ENCODE measurements at places on chromosomes 6 and 20. TPM values are rescaled to one million over a fixed set of nuclear protein-coding genes. Genes with fewer than 3 reads are reported as not detected.

The FRK gene
- total RNA-seq: 22.6 TPM

The FNDC1 gene
- 0.21 TPM for total RNA-seq

The TMEM63B gene
- total RNA-seq: 102 TPM

The PSORS1C2 gene
- total RNA-seq: not detected

The PGC gene
- total RNA-seq: not detected

The MYH7B gene
- total RNA-seq: 1.2 TPM

The ZSCAN23 gene
- total RNA-seq: 1.2 TPM

The SEC63 gene
- 64.9 TPM for total RNA-seq

The IL17F gene
- not detected for total RNA-seq

The THEMIS gene
- total RNA-seq: 0.67 TPM

The DEFB116 gene
- not detected for total RNA-seq

The NHLRC1 gene
- total RNA-seq: 2.3 TPM

The MTFR2 gene
- 3.1 TPM for total RNA-seq

The MAP7 gene
- total RNA-seq: 82.7 TPM

The GRM1 gene
- not detected for total RNA-seq

The CST2 gene
- not detected for total RNA-seq

The TRIM10 gene
- 6.3 TPM for total RNA-seq

The HAO1 gene
- not detected for total RNA-seq

The RAET1L gene
- total RNA-seq: not detected

The HSPA12B gene
- total RNA-seq: 2.3 TPM

The PRRT1 gene
- total RNA-seq: 2.0 TPM

The IRF4 gene
- 11.0 TPM for total RNA-seq

The ADNP gene
- total RNA-seq: 54.2 TPM

The FAM209B gene
- not detected for total RNA-seq

The DXO gene
- 15.8 TPM for total RNA-seq

The ZNF334 gene
- total RNA-seq: 8.5 TPM

The ZBTB46 gene
- 5.6 TPM for total RNA-seq

The SLC25A27 gene
- 7.6 TPM for total RNA-seq

The WFDC10B gene
- total RNA-seq: not detected

The KCNQ2 gene
- 0.28 TPM for total RNA-seq

The NKX2-4 gene
- not detected for total RNA-seq

The ME1 gene
- 4.8 TPM for total RNA-seq

The MACROD2 gene
- 5.2 TPM for total RNA-seq
